ENCODE measurements at places on chromosomes 12 and 14. TPM values are rescaled to one million over a fixed set of nuclear protein-coding genes. Genes with fewer than 3 reads are reported as not detected.

DNA sequence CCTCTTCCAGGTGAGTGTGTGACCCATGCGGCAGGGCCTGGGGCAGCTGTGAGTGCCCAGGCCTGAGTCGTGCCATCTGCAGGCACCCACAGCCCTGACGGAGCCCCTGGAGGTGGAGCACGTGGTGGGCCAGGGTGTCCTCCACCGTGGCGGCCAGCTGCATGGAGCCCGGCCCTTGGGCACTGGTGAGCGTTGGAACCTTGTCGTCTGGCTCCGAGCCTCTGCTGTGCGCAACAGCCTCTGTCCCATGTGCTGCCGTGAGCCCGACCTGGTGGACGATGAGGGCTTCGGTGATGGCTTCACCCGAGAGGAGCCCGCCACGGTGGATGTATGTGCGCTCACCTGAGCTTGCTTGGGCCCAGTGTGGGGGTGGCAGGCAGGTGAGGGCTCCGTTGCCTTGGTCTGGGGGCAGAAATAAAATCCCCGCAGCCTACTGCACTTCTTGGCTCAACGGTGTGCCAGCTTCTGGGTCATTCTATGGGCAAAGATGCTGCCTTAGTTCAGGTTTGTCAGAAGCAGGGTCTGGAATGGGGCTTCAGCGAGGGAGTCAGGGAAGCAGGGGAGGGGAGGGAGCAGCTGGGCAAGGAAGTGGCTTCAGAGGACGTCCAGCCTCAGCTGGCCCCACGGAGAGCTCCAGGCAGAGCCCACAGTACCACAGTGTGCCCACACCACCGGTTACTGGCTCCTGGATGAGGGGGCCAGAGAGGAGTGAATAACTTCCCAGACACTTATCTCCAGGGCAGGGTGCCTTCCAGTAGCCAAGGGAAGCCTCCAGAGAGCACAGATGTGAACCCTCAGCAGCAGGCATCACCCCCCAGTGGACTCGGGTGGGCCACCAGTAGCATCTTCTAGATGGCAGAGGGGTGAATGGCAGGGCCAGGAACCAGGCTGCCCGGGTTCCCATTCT lies 1.2 kb upstream of the ARL6IP4 start:
- peaks cover 27% of the 10 kb centered on the region for H3K4me1 ChIP-seq
- H3K27me3 ChIP-seq = no peaks in the 10 kb centered on the region

DNA sequence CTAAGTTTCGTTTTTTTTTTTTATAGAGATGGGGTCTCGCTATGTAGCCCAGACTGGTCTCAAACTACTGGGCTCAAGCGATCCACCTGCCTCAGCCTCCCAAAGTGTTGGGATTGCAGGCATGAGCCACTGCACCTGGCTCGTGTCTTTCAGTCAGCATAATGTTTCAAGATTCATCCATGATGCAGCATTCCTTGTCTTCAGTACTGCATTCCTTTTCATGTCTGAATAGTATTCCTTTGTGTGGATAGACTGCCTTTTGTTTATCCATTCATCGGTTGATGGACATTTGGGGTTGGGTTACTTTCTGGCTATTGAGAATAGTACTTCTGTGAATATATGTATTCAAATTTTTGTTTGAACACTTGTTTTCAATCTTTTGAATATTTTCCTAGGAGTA lies 37.4 kb downstream of the HCAR2 start:
- H3K27me3 ChIP-seq = no peaks in the 10 kb centered on the region
- no peaks in the 10 kb centered on the region for H3K36me3 ChIP-seq
- peaks cover 3% of the 10 kb centered on the region for H3K4me1 ChIP-seq
- no peak for DNase-seq

GRCh38 chr12:27095346-27095745 lies 13.0 kb upstream of the C12orf71 start:
- H3K4me1 ChIP-seq = no peaks in the 10 kb centered on the region
- H3K4me3 ChIP-seq = no peak overlapping the region
- DNase-seq = no peak
- H3K27ac ChIP-seq = no peak overlapping the region
- H3K27me3 ChIP-seq = no peaks in the 10 kb centered on the region

DNA sequence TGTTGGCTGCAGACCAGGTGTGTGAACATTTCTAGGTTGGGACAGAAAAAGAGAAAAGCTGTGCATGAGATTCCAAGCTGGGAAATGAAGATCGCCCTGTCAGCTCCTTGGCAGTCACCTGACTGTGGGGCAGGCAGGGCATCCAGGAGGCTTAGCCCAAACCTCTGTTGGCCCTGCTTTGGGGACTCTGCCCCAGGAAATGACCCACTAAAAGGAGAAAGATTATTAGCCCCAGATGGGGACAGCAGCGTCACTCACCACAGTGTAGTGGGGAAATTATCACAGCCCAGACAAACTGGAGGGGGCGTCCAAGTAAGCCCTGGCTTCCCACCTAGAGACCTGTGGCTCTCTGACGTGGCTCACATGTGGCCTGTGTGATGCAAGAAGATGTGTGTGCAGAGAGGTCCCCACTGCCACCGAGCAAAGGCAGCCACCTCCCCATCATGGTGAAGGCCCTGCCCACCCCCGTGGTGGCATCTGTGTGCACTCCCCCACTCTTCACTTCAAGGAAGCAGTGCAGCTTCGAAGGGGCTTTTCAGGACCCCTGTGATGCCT lies 39.1 kb downstream of the DIO3 start:
- no peak for DNase-seq
- H3K36me3 ChIP-seq = no peaks in the 10 kb centered on the region
- peaks cover 8% of the 10 kb centered on the region for H3K27me3 ChIP-seq
- H3K4me3 ChIP-seq = no peak overlapping the region
- no peaks in the 10 kb centered on the region for H3K4me1 ChIP-seq

- H3K27me3 ChIP-seq = no peaks in the 10 kb centered on the region
- H3K4me3 ChIP-seq = no peak overlapping the region
- H3K36me3 ChIP-seq = no peaks in the 10 kb centered on the region
- peaks cover 34% of the 10 kb centered on the region for H3K4me1 ChIP-seq
- H3K27ac ChIP-seq = no peak overlapping the region
- DNase-seq = no peak
These were observed 198.0 kb downstream of the ZFP36L1 start for GRCh38 chr14:68594737-68595380.

GRCh38 chr14:105665247-105665950 lies 139.0 kb downstream of the TMEM121 start:
- H3K4me3 ChIP-seq = no peak overlapping the region
- DNase-seq = no peak
- no peaks in the 10 kb centered on the region for H3K4me1 ChIP-seq
- H3K36me3 ChIP-seq = no peaks in the 10 kb centered on the region
- H3K27ac ChIP-seq = no peak overlapping the region

DNA sequence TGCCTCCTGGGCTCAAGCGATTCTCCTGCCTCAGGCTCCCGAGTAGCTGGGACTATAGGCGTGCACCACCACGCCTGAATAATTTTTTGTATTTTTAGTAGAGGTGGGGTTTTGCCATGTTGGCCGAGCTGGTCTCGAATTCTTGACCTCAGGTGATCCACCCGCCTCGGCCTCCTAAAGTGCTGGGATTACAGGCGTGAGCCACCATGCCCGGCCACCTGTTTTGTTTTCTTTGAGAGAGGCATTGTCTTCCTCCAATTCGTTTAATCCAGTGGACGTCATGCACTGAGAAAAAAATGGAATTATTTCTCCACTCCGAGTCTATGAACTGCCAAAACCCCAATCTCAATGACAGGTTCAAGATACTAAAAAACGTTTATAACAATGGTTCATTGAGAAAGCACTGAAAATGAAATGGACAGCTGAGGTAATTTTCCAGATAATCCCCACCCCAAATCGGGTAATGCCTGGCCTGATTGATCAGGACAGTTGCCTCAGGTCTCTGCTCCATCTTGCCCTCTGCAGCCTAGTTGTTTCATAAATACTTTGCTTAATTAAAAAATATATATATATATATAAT lies 132.7 kb upstream of the PARP11 start:
- no peak overlapping the region for H3K4me3 ChIP-seq
- no peak overlapping the region for H3K27ac ChIP-seq
- H3K36me3 ChIP-seq = no peaks in the 10 kb centered on the region
- H3K27me3 ChIP-seq = peaks cover 3% of the 10 kb centered on the region
- no peaks in the 10 kb centered on the region for H3K4me1 ChIP-seq

GRCh38 chr12:62250671-62251608 lies 9.3 kb upstream of the USP15 start:
- H3K27ac ChIP-seq = no peak overlapping the region
- DNase-seq = peak; percentile 58
- H3K4me1 ChIP-seq = peaks cover 3% of the 10 kb centered on the region
- H3K4me3 ChIP-seq = no peak overlapping the region

DNA sequence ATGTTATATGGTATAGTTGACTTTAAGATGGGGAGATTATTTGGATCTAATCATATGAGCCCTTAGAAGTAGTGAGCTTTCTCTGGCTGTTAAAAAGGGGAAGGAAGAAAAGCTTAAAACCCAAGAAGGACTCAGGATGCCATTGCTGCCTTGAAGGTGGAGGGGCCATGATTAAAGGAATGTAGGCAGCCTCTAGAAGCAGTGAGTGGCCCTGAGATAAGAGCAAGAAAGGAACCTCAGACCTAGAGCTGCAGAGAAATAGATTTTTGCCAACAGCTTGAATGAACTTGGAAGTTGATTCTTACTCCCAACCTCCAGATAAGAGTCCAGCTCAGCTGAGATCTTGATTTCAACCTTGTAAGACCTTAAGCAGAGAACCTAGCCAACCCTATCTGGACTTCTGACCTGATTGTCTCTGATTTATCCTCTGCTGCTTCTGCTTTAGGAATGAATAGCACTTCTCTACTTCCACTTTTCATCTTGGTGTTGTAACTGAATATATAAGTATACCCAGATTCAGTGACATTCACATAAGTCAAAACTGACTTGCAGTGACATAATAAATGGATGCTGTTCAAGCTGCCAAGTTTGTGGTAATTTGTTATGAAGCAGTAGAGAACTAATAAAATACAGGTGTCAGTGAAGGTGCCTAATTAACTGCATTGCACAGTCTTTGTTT lies 33.5 kb downstream of the RAD51B start:
- no peaks in the 10 kb centered on the region for H3K36me3 ChIP-seq
- H3K4me1 ChIP-seq = no peaks in the 10 kb centered on the region
- no peak overlapping the region for H3K27ac ChIP-seq

- no peak overlapping the region for H3K4me3 ChIP-seq
- no peaks in the 10 kb centered on the region for H3K36me3 ChIP-seq
- no peak overlapping the region for H3K27ac ChIP-seq
- DNase-seq = no peak
These were observed 41.1 kb downstream of the SERPINA3 start for GRCh38 chr14:94653321-94653720.

DNA sequence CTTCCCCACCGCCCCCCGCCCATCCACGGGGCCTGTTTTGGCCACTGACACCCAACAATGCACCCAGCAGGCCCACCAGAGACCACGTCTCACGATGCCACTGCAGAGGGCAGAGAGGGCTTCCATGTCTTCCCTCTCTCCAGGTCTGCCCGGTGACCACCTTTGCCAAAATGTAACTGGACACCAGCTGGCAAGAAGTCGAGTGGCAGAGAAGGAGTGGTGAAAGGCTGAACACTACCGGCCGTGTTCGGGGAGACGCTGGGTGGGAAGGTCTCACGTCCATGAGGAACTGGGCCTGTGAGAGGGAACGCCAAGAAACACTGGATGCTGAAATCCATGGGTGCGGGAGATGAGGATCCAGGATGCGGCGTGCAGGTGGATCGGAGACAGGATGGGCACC lies 308.2 kb downstream of the ADGRD1 start:
- no peaks in the 10 kb centered on the region for H3K27me3 ChIP-seq
- H3K36me3 ChIP-seq = no peaks in the 10 kb centered on the region
- no peaks in the 10 kb centered on the region for H3K4me1 ChIP-seq
- DNase-seq = no peak
- no peak overlapping the region for H3K4me3 ChIP-seq
- H3K27ac ChIP-seq = no peak overlapping the region

DNA sequence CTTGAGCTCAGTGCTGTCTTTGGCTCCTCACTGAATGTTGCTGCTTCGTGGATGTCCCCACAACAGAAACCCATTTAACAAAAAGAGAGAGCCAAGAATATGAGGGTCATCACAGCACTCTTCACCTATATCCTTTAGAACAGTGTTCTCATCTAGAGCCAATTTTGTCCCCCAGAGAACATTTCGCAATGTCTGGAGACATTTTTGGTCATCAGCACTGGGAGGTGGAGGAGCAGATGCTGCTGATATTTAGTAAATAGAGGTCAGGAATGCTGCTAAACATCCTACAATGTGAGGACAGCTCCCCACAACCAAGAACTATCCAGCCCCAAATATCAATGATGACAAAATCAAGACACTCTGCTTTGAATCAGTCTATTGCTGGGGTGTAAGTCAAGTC lies 92.5 kb downstream of the BBS10 start:
- H3K36me3 ChIP-seq = no peaks in the 10 kb centered on the region
- DNase-seq = no peak
- H3K27ac ChIP-seq = no peak overlapping the region

DNA sequence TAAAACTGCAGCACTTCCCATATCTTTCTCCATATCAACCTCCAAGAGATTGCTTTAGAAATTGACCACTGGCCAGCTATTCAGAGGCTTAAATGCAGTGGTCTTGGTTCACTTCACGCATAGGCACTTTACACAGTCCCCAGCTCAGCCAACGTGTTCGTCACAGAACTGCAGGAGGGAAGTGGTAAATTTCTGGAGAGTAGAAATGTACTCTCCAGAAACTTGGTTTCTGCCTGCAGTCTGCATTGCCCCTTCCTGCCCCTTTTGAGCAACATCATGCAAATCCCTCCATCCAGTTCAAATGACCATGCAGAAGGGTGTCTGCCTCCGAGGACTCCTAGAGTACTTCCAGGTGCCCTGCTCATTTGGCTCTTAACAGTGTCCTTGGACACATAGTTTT lies 42.7 kb upstream of the NEDD1 start:
- H3K36me3 ChIP-seq = no peaks in the 10 kb centered on the region
- no peak overlapping the region for H3K4me3 ChIP-seq
- H3K27me3 ChIP-seq = no peaks in the 10 kb centered on the region
- no peaks in the 10 kb centered on the region for H3K4me1 ChIP-seq
- no peak for DNase-seq

DNA sequence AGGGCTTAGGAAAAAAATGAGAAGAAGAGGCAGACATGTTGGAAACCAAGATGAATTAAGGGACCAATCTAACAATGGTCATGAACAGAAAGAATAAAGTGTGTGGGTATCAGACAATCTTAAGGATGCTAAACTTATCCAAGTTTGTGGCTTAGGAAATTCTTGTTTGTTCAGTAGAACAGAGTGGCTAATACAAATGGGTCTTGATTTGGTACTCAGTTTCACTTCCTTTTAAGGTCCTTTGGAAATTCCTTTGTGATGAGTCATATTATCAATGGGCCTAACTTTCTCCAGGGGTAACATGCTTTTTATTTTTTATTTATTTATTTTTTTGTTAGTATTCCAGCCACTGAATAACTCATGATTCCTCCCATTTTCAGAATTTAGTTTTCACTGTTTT lies 1154.7 kb upstream of the FLRT2 start:
- H3K36me3 ChIP-seq = no peaks in the 10 kb centered on the region
- peak; percentile 5 for DNase-seq
- no peak overlapping the region for H3K27ac ChIP-seq
- no peaks in the 10 kb centered on the region for H3K27me3 ChIP-seq

GRCh38 chr12:26919216-26919555 lies 18.6 kb downstream of the INTS13 start:
- DNase-seq = no peak
- H3K27ac ChIP-seq = no peak overlapping the region
- no peaks in the 10 kb centered on the region for H3K27me3 ChIP-seq

NRXN3 gene
- total RNA-seq = 4.8 TPM

HNF1A gene
- total RNA-seq = not detected

CEBPE gene
- total RNA-seq = not detected

STAB2 gene
- total RNA-seq = not detected

SYT10 gene
- not detected for total RNA-seq

FAM222A gene
- total RNA-seq = under 0.01 TPM

CRIP1 gene
- not detected for total RNA-seq

GNB3 gene
- total RNA-seq = 0.72 TPM
